Fibroblast of gingiva (primary cell): ENCODE measurements at places on chromosomes 11 and 22.

DNA sequence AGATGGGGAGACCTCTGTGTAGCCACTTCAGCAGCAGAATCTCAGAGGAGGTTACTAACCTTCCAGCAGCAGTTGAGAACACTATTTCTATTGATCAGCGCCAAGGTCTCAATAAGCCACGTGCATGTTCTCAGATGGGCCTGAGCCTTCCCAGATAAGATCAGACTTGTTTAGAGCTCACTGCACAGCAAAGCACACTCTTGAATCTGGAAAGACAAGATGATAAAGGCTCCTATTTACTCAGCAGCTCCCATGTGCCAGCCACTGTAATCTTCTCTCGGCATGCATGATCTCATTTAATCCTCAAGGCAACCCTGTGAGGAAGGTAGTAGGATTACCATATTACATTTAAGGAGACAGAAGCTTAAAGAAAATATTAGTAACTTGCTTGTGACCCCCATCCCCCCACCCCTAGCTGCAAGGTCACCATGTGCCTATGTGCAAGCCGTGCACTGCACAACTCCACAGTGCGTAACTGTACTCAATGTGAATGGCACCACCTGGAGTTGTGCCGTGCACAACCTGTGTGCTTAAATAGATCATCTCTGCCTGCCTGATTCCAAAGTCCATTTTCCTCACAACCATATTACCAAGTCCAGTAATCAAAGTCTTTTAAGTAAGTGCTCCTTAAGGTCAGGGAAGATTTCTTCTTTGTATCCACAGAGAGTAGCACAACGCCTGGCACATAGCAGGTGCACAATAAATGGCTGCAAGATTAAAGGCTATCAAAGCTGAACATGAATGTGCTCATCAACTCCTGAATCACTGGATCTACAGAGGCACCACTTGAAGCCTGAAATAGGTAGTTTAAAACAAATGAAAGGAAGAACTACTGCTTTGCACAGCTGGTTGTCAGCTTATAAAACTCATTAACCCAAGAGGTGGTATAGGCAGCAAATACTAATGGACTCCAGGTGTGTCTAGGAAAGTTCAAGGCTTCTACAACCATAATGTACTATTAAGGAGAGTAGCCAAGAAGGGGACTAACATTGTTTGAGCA, 293.8 kb downstream of the BUD13 start:
- DNase-seq: no peak

- no peak for DNase-seq
These were observed 26.9 kb upstream of the TESMIN start for GRCh38 chr11:68778205-68778604.

DNA sequence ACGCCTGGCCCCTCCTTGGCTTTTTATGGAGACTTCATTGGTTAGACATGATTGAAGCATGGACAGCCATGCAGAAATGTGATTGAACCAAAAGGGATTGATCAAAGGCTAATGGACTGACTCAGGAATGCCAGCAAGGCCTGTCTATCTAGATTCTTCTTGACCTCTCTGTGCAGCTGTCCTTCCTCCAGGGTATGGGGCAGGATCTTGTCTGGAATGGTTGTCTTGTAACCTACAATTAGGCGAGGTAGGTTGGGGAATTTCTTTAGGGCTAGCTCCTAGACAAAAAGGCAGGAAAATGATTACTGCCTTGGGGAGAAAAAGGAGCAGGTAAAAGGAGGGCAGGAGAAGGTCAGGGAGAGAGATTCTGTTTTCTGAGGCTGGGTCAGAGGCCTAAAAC, 59.6 kb upstream of the INCENP start:
- DNase-seq: no peak

GRCh38 chr22:45680932-45681700, 9.5 kb downstream of the ATXN10 start:
- DNase-seq: no peak

GRCh38 chr22:45358127-45358526, 48.4 kb downstream of the FAM118A start:
- DNase-seq: peak; percentile 73

DNA sequence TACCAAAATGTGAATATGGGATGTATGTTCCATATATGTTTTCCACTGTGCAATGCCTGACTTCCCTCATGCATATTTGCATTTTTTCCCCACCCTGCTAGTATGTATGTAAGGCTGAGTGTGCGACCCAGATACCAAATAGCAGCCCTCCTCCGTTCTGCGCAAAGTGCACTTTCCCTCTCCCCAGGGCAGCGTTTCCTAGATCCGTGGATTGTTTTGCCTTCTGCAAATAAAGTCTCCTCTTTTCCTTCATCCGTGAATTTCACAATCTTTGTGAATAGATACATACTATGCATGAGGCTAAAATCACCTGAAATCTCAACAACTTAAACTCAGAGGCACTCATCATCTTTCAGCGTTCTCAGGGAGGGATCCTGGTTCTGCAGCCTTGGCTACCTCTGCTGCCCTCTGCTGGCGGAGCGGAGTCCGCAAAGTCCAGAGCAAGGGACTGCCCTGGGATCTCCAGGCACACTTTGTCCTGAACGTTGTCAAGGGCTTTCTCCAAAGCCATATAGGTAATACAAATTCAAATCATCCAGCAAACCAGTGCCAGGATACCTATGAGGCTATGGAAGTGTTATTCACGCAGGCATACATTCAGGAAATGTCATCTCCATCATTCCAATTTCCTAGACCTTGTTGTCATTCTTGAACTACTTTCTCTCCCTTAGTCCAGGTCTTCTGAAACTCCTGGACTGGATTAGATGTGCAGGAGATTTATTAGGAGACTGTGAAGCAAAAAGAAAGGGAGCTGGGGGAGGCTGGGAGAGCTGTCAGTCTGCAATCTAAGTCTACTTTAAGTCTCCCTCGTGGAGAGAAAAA, 53.1 kb downstream of the CNTF start:
- peak; percentile 46 for DNase-seq
